ENCODE measurements at places on chromosomes 16 and 17.

- no peak for DNase-seq
These were observed 43.3 kb downstream of the RANBP10 start for GRCh38 chr16:67763066-67763465.

DNA sequence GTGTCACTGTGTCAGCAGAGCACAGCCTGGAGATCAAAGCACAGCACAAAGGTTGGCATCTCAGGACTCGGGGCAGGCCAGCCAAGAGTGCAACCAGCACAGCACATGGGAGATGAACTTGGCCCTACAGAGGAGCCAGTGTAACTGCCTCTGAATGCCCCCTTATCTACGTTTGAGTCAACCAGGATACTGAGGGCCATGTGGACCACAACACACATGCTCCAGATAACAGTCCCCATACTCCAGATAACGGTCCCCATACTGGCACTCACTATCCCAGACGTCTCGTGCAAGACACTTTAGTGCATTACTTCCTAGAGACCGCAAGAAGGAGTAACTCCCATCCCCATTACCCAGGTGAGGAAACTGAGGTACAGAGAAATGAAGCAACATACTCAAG lies 88.2 kb downstream of the XYLT1 start:
- no peak for DNase-seq

- no peak for DNase-seq
These were observed 6.0 kb downstream of the CAPNS2 start for GRCh38 chr16:55572439-55572838.

- DNase-seq: no peak
These were observed 26.5 kb upstream of the ARL6IP1 start for GRCh38 chr16:18827890-18828289.

GRCh38 chr17:49361129-49361901 lies 735 bp downstream of the ZNF652 start:
- peak; percentile 50 for DNase-seq

- DNase-seq: no peak
These were observed 102.8 kb downstream of the IRX5 start for GRCh38 chr16:55033225-55034156.

DNA sequence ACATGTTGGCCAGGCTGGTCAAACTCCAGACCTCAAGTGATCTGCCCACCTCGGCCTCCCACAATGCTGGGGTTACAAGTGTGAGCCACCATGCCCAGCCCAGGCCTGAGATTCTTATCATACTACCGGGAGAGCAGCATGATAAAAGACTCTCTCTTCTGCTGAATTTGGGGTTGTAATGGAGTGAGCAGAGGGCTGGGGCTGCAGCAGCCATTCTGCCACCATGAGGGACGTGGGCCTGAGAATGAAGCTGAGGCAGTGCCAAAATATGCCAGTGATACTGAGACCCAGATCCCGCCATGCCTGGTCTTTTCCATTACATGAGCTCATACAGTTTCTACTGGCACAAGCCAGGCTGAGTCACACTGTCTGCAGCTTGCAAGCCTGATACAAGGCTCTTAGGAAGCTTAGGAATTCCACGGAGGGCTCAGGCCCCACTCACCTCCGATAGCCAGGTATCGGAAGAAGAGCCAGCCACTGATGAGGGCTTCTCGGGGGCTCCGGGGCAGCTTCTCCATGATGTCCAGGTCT lies 19.6 kb upstream of the P2RX1 start:
- peak; percentile 47 for DNase-seq

- no peak for DNase-seq
These were observed 18.2 kb upstream of the NOS2 start for GRCh38 chr17:27818401-27819105.

DNA sequence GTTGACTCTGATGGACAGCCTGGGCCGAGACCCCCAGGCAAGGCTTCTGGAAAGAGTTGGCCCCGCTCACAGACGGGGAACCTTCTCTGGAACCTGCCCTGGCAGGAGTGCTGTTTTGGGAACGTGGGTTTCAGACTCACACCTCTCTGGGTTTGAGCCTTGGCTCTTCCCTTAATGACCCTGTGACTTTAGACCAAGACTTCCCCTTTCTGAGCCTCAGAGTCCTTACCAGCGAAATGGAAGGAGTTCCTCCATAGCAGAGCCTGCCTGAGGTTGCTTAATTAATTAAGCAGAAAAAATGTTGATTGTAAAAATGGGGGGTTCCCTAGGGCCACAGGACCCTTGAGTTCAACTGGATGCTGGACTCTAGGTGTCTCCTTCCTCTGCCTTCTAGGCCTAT lies 408.2 kb downstream of the SEC14L1 start:
- no peak for DNase-seq

DNA sequence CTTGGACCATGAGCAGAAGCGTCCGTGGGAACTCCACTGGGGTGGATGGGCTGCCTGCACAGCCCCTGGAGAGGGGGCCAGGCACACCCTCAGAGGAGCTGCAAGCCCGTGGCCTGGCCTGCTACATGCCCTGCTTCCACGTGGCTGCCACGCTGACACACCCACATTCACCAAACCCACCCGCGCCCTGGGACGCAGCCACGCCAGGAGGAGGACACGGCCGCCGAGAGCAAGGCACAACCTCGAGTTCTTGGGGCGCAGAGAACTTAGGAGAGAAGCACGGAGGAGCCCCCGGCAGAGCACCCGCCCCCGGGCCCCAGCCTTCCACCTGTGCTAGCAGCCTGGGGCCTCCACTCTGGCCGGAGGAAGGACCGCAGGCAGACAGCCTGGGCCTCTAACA lies 18.8 kb downstream of the CASKIN1 start:
- DNase-seq: no peak

DNA sequence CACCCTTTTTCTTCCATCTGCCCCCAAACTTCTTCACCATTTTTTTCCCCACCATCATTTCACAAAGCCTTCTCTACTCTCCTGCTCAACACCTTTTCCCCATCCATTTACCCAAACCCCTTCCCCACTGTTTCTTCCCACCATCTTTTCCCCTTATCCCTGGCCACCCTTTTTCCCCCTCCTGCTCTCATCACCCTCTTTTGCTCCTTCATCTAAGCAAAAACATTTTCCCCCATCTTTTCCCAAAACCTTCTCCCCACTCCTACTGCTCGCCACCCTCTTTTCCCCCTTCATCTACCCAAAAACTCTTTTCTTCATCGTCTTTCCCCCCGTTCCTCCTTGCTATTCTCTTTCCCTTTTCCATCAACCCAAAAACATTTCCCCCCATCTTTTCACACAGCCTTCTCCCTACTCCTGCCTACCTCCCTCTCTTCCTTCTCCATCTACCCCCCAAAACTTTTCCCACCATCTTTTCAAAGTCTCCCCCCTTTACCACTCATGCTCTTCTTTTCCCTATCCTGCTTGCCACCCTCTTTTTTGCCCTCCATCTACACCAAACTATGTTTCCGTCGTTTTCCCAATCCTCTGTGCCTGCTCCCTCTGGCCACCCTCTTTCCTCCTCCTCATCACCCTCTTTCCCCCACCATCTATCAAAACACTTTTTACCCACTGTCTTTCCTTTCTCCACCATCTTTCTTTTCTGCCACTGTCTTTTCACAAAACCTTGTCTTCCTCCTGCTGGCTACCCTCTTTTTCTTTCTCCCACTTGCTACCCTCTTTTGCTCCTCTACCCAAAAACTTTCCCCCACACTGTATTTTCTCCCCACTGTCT lies 205.8 kb upstream of the WSB1 start:
- no peak for DNase-seq

- no peak for DNase-seq
These were observed 23.3 kb upstream of the SLC12A3 start for GRCh38 chr16:56841659-56842058.

DNA sequence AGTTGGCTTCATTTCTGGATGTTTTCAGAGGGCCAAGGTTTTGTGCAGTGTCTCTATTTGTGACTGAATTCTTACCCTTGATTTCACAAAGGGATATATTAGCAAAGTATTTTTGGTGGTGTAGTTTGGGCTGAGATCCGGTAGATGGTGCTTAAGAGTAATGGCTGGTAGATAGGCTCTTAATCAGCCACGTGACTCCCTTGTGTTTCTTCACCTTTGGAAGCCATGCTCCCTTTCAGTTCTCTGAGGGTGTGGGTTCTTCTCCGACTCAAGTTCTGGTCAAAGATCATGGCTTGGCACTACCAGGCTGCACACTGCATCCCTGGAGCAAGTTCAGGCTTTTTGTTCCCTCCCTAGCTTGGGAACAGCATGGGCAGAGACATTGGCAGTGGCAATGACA lies 887.3 kb downstream of the CDH8 start:
- no peak for DNase-seq

GRCh38 chr17:79000396-79001189 lies 9.0 kb downstream of the CANT1 start:
- DNase-seq: no peak

All from fibroblast of skin of right biceps (primary cell).